Testis (tissue), 5 donors: ENCODE measurements at places on chromosomes 12 and 14. TPM values are rescaled to one million over a fixed set of nuclear protein-coding genes. Genes with fewer than 3 reads are reported as not detected.

DNA sequence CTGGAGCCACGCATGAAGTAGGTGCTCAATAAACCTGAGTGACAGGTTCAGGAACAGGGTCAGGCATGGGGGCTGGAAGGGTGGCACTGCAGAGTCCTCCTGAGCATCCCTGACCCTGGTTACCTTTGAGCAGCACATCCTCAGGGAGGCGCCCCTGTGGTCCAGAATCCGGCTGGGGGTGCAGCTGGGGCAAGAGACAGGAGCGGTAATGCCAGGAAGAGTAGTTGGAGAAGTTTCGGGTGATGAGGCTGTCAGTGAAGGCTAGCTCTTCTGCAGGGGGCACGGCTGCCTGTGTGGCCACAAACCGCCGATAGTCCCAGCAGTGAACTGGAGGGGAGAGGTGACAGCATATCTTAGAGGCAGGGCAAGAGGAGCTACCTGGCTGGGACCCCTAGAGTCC is 2.0 kb downstream of the RABGGTA start:
- DNase-seq, result no peak

- no peak for DNase-seq
These were observed 138.1 kb downstream of the TMEM117 start for GRCh38 chr12:43973993-43974392.

DNA sequence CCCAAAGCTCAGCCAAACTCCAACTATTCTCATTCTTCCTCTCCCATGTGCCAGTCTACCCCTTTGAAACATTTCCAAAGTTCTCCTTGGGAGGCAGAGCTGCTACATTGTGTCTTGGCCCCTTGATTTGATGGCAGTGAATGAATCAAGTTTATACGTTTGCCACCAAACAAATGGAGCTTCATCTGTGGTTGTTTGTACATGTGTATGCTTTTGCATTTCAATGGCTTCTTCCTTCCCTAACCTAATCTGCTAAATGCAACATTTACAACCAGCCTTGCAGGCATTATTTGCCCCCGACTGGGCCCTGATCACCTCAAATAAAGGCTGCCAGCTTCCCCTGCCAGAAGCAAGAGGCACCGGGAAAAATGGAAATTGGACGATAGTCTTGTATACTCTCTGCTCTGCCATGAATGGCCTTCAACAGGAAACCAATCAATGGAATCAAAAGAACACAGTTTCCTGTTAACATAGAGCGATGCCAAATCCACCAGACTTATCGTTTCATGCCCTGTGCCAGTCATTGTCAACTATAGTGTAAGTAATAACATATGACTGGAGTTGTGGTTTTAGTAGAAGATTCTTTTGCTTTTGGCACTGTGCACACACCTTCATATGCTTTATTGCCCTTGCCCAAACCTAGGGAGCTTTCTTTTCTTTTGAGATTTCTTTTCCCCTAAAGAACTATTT is 97.8 kb downstream of the TMEM30B start:
- DNase-seq, result no peak

DNA sequence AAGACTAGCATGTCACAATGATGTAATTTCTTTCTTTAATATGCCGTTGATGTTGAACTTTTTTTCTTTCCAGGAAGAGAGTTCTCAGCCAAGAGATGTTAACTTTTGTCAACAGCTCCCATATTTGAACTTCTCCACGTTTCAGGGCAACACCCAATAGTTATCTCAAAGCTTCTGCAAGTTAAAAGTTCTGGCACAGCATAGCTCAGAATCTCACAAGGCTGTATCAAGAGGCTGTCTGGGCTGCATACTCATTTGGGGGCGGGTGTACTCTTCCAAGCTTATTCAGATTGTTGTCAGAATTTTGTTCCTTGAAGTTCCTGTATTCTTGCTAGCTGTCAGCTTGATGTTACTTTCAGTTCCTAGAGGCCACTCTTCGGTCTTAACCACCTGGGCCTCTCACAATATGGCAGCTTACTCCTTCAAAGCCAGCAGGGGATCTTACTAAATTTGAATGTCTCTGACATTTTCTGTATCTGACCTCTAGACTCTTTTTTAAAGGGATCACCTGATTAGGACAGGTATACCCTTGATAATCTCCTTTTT is 38.9 kb downstream of the KCNC2 start:
- DNase-seq, result no peak

- DNase-seq, result no peak
These were observed at the start of gene LMNTD1 for GRCh38 chr12:25553098-25553497. Gene LMNTD1 (minus strand): TSS chr12:25553283. CDS start chr12:25552959, 324 bp downstream.

DNA sequence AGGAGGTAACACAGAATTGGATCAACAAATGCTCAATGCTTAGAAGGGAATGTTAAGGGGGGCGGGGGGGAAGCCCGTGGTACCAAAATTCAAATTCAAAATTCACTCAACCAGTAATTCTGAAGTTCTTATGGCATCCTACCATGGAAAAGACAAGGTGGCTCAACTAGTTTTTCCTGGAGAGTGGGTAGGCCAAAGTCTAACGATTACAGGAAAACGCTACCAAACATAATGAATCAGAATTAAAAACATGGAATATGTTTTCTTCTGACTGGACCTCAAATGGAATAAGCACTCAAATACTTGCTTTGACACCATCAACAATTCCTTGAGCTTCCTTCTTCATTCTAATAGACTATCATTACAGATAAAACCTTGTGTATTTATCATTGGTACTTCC is 2.3 kb downstream of the NACA start:
- DNase-seq, result no peak

P2RX7 gene
- 3.0 TPM for polyA plus RNA-seq

SLC25A21 gene
- polyA plus RNA-seq, result 4.4 TPM

NRIP2 gene
- polyA plus RNA-seq, result 2.8 TPM

PRB2 gene
- 1.3 TPM for polyA plus RNA-seq

ACVRL1 gene
- 9.9 TPM for polyA plus RNA-seq

RNASE3 gene
- polyA plus RNA-seq, result 1.4 TPM
